ENCODE measurements at places on chromosomes 6 and 20.

GRCh38 chr6:108133594-108134179, 32.1 kb upstream of the NR2E1 start:
- no peak for DNase-seq

DNA sequence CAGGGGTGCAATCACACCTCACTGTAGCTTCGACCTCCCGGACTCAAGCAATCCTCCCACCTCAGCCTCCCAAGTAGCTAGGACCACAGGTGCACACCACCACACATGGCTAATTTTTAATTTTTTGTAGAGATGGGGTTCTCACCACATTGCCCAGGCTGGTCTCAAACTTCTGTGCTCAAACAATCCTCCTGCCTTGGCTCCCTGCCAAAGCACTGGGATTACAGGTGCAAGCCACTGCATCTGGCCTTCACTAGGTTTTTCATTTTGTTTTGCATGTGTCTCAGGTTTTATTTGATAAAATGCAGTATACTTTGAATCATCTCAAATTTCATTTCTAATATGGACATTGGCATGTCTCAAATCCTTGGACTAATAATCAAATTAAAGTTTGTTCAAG, 98.7 kb downstream of the SLC16A10 start:
- DNase-seq = no peak

DNA sequence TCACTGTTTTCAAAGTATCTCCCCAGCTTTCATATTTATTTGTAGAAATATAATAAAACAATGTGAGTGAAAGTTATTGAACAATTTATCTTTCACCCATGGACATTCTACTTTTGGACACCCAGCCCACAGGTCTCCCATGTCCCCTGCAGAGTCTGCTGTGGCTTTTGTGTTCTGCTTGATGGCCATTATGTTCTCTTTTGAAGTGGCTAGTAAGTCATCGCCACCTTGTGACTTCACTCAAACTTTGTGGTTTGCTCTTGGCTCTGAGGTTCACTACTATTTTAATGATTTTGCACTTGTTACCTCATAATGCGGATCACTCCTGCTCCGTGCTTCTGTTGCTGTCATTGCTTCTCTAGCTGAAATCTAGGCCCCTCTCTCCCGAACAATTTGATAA, 10.2 kb upstream of the DEFB113 start:
- no peak for DNase-seq

- no peak for DNase-seq
These were observed 73.9 kb downstream of the DHX35 start for GRCh38 chr20:39036011-39036410.

DNA sequence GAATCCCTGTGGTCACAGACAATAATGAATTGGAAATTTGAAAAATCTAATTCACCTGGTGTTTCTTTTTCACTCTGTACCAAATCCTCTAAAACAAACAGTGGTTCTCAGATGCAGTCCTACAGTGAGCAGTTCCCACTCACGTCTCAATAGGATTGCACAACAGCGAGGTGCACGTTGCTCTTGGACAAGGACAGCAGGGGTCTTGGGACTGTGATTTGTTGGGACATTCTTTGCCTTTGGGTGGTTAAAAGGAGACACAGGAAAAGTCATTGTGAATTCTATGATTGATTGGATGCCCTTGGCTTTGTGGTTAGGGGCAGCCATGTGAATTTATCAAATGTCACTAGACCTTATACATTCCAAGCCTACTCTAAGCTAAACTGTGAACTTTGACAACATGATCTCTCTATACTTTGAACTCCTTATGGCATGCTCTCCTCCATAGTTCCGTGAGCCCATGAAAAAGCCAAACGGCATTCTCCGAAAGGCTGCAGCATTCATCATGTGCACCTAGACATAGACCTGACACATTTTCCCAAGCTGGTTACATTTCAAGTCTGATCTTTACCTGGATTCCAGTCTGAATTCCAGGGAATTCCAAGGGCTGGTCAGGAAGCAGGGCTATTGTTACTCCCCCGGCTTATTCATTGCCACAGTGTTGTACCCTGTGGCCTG, 647 bp downstream of the UNC93A start:
- no peak for DNase-seq

DNA sequence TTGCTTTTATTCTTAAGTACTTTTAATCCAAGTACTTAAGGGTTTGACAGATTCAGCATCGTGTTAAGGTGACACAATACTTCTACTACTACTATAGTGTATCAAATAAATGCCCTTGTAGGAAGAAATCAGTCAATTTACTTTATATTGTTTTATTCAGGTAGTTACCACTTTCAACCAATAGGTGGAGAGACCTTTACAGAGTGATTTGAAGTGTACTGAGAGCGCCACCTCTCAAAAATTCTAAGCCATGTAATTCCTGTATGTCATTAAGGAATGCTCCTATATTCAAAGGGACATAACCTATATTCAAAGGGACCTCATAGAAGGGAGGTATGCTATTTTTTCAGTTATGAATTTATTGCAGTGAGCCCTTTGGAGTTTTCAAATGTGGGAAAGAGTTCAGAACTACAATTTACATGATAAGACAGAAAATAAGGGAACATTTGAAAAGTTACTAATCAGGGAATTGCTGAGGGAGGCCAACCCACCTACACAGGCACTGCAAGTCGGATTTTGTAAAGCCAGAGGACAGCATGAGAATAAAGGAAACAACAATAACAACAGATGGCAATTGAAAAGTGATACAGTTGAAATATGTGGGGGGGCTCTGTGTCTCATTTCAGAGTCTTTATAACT, 955.6 kb downstream of the TBC1D32 start:
- no peak for DNase-seq

DNA sequence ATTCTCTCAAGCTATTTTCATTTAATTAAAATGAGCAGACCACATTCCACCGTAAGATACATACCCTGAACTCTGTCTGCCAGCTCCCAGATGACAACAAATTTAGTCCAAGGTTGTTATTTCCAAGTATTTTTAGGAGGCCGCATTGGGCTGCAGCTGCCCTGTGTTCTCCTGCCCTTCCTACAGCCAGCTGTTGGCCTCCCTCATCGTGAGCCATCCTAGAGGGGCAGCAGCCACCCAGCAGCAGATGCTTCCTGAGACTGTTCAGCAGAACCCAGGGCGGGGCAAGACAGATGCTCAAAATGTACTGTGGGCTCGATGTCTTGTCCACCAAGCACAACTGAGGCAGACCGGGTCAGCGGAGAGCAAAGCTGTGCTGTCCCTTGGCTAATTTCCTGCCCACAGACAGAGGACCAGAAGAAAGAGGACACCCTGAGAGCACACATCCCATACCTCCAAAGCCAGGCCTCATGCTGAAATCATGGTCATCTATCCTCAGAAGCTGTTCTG, 16.4 kb downstream of the GABRR1 start:
- DNase-seq = no peak

GRCh38 chr6:24584382-24584720, 61.6 kb downstream of the KIAA0319 start:
- no peak for DNase-seq

GRCh38 chr20:13274275-13274861, 53.3 kb downstream of the ISM1 start:
- DNase-seq = no peak

DNA sequence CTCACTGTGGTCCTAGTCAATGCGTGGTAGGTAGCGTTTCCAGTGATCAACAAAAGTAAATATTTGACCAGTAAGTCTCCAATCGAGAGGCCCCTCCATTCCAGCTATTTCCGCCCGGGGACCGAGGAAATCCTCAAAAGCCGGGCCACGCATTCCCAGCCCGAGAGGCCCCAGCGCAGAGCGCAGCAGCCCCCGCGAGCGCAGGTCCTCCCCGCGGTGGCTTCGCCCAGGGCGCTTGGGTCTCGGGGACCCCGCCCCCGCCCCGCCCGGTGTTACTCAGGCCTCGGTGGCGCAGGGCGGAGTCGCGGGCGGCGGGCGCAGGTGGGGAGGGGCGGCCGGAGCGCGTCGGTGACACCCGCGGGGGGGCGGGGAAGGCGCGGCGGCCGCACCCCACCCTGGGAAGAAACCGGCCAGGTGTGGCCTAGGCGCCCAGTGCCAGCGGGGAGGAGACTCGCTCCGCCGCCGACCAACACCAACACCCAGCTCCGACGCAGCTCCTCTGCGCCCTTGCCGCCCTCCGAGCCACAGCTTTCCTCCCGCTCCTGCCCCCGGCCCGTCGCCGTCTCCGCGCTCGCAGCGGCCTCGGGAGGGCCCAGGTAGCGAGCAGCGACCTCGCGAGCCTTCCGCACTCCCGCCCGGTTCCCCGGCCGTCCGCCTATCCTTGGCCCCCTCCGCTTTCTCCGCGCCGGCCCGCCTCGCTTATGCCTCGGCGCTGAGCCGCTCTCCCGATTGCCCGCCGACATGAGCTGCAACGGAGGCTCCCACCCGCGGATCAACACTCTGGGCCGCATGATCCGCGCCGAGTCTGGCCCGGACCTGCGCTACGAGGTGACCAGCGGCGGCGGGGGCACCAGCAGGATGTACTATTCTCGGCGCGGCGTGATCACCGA, at the start of gene DSP:
Gene DSP (plus strand): TSS at position 497 of the 890 bp plus-strand sequence. CDS start 245 bp downstream, at position 742.
- no peak for DNase-seq

DNA sequence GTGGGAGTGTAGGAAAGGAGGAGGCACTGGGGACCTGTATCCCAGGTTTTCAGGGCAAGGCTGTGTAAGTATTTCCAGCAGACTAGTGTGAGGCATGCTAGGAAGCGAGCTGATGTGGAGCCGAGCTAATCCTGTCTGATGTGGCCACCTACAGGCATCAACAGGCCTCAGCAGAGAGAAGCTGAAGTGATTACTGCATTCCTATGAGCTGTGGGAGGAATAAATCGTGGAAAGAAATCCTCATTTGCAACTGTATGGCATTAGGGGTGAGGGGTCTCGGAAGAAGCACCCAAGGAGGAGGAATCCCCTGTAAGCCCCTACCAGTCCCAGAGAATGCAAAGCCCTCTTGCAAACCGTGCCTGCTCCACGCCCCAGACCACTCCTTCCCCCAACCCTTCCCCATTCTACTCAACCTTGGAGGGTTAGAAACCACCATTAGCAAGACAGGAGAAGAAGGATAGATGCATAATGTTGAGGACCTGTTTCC, 41.6 kb downstream of the C6orf15 start:
- DNase-seq = peak; percentile 69

- DNase-seq = no peak
These were observed 171.8 kb upstream of the BMP2 start for GRCh38 chr20:6595704-6596103.

GRCh38 chr6:7787137-7787608, 61.3 kb downstream of the BMP6 start:
- DNase-seq = no peak

DNA sequence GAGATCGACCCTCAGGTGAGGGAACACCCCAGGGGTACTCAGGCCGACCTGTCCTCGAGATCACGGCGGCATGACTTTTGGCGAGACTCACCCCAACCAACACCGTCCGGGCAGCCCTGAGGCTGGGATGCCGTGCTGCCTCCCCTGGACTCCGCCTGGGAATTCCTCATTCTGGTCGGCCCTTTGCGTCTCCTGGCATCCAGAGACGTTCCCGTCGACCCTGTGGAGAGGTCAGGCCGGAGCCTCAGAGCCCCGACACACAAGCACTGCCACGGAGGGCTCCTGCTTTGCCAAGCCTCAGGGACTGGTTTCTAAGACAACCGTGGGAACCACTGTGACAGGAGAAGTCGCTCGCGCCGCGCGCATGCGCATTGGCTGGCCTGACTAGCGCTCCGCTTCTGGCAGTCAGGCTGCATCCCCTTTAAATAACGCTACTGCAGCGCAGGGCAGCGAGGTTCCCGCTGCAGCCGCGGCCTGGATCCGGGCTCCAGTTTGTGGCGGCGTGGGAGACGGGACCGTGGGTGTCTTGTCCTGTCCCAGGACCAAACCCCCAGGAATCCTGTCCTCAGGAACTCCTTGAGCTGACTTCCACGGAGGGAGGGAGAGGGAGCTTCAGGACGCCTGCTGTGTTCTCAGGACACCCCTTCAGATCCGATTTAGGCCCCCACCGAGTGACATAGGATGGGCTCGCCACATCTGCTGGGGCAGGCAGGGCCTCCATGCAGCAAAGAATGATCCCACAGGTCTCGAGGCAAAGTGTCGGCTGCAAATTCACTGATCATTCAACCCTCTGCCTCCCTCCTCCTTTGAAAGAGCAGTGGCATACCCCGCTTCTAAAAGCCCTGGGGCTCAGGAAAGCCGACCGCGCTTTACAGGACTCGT, 163.2 kb upstream of the ZNF337 start:
- peak; percentile 93 for DNase-seq

DNA sequence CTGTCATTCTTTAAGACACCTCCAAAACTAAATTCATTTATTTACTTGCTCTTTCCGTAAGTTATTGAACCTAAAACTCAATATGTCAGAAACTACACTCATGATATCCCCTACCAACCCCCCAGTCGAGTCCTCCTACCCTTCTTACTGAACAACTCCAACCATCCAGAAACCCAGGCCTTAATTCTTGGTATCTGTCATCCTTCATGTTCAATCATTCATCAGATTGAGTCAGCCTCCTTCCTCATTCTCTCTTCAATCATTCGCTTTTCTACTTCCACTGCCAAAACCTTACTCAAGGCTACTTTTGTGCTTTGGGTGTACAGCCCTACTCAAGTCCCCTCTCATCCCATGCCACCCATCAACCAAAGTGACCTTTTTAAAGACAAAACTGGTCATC, 95.7 kb downstream of the SMLR1 start:
- no peak for DNase-seq

GRCh38 chr6:20202699-20203302, 9.5 kb downstream of the MBOAT1 start:
- DNase-seq = no peak

DNA sequence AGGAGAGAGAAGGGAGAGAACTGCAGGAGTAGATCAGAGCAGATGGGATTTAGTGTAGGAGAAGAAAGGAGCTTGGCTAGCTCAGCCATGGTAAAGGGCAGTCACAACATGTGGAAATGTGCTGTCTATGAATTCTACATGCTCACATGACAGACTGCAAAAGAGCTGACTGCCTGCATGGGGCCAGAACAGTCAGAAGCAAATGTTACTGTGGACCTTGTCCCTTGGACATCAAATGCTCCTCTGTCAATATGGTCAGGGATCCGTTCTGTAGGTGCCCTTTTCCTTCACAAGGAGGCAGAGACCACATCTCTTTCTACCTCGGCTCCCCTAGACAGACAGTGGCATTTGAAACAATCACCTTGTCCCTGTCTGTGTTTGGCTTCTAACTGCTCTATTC, 46.6 kb upstream of the HIVEP1 start:
- no peak for DNase-seq

- no peak for DNase-seq
These were observed 24.0 kb downstream of the RNF146 start for GRCh38 chr6:127290391-127291265.

DNA sequence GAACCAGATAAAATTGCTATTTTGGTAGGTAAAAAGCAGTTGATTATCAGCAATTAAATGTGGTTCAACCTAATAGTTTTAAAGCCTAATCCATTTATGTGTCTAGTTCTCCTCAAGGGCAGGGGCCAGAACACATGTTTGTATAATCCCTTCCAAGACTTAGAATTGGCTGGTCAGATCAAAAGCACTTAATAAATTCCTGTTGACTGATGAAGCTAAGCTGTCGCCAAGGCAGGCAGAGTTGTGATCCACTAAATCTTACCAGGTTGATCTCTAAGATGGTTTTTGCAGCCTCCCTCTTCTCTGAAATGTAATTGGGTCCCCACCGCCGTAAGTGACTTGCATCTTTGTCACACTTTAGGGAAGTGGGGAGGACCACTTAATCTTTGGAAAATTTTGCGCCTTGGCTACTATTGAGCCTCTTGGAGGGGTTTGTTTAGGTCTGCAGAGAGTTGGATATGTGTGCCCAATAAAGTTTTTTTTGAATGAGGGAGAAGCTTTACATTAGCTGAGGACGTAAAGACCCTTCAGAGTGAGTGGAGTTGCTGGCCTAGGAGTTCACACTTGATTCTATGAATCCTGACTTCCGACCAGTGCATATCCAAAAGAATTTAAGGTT, 65.9 kb downstream of the PHF20 start:
- DNase-seq = no peak

GRCh38 chr20:46272389-46273047, 35.8 kb downstream of the CDH22 start:
- no peak for DNase-seq
